ENCODE measurements at places on chromosomes 5 and 9. TPM values are rescaled to one million over a fixed set of nuclear protein-coding genes. Genes with fewer than 3 reads are reported as not detected.
A peak's percentile ranks its signal among the peaks of the same experiment; 100 is the strongest.

GRCh38 chr9:98517761-98518160 lies 191.0 kb downstream of the GABBR2 start:
- no peak overlapping the region for H3K4me3 ChIP-seq
- H3K27me3 ChIP-seq: no peaks in the 10 kb centered on the region
- no peaks in the 10 kb centered on the region for H3K4me1 ChIP-seq
- no peak overlapping the region for H3K27ac ChIP-seq
- no peak for DNase-seq

GRCh38 chr5:154115291-154115690 lies 75.2 kb upstream of the GALNT10 start:
- H3K4me3 ChIP-seq: no peak overlapping the region
- no peaks in the 10 kb centered on the region for H3K4me1 ChIP-seq
- no peak for DNase-seq
- H3K27ac ChIP-seq: no peak overlapping the region

DBH gene
- total RNA-seq: not detected

DNA sequence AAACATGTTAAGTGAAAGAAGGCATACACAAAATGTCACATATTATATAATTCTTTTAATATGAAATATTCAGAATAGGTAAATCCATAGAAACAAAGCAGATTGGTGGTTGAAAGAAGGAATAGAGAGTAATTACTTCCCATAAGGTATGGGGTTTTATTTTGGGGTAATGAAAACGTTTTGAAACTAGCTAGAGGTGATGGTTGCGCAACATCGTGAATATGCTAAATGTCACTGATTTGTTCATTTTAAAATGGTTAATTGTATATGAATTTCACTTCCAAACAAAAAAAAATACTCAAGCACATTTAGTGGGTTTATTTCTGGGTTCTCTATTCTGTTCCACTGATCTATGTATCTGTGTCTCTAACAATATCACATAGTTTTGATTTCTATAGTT lies 12.0 kb upstream of the FSTL4 start:
- H3K27me3 ChIP-seq: peaks cover 14% of the 10 kb centered on the region
- H3K4me3 ChIP-seq: no peak overlapping the region
- H3K27ac ChIP-seq: no peak overlapping the region
- H3K36me3 ChIP-seq: no peaks in the 10 kb centered on the region

SAPCD2 gene
- 3.7 TPM for total RNA-seq

PCDHGA10 gene
- 4.0 TPM for total RNA-seq

DNA sequence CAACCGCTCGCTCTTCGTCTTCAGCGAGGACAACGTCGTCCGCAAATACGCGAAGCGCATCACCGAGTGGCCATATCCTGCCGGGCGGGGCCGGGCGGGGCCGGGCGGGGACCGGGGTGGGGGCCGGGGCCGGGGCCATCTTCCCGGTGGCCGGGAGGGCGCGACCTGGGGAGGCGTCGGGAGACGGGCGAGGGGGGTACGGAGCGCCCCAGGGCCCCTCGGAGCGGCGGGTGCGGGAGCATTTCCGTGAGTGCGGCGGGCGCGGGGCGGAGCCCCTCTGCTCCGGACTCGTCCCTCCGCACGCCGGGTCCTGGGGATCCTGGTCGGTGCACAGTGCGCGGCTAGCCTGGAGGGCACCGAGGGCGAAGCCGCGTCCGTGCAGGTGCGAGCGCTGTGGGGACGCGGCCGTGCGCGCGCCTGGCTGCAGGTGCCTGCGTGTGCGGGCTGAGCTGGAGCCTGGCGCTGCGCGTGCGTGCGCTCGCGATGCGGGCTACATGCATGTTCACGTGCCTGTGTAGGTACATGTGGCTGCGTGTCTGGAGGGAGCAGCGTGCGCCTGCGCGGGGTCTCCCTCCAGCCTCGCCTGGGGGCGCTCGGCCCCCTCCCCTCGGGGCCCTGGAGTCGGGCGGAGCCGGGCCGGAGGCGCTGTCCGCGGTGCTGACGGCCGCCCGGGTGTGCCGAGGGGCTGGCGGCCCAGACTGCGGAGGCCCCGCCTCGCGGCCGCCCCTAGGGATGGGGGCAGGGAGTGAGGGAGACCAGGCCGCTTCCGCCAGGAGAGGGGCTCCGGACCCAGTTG lies 762 bp downstream of the CACNA1B start:
- no peak for DNase-seq
- no peaks in the 10 kb centered on the region for H3K36me3 ChIP-seq
- no peak overlapping the region for H3K27ac ChIP-seq
- no peak overlapping the region for H3K4me3 ChIP-seq

GRCh38 chr5:38556599-38557307 lies at the start of gene LIFR:
LIFR (minus strand) TSS chr5:38556646; CDS start chr5:38530647, 25,999 bp downstream.
- H3K36me3 ChIP-seq: no peaks in the 10 kb centered on the region
- H3K4me1 ChIP-seq: no peaks in the 10 kb centered on the region
- peak; percentile 51 for DNase-seq
- H3K27me3 ChIP-seq: peaks cover 58% of the 10 kb centered on the region

- no peaks in the 10 kb centered on the region for H3K27me3 ChIP-seq
- DNase-seq: peak; percentile 86
- peak within 1 kb of the TSS; percentile 60 for H3K4me3 ChIP-seq
- peak within 1 kb of the TSS; percentile 93 for H3K27ac ChIP-seq
- H3K36me3 ChIP-seq: no peaks in the 10 kb centered on the region
- peaks cover 56% of the 10 kb centered on the region for H3K4me1 ChIP-seq
Measured at GRCh38 chr5:95822542-95823181, at the start of gene GLRX. GLRX (minus strand) TSS chr5:95822726; CDS start chr5:95822662, 64 bp downstream.

DNA sequence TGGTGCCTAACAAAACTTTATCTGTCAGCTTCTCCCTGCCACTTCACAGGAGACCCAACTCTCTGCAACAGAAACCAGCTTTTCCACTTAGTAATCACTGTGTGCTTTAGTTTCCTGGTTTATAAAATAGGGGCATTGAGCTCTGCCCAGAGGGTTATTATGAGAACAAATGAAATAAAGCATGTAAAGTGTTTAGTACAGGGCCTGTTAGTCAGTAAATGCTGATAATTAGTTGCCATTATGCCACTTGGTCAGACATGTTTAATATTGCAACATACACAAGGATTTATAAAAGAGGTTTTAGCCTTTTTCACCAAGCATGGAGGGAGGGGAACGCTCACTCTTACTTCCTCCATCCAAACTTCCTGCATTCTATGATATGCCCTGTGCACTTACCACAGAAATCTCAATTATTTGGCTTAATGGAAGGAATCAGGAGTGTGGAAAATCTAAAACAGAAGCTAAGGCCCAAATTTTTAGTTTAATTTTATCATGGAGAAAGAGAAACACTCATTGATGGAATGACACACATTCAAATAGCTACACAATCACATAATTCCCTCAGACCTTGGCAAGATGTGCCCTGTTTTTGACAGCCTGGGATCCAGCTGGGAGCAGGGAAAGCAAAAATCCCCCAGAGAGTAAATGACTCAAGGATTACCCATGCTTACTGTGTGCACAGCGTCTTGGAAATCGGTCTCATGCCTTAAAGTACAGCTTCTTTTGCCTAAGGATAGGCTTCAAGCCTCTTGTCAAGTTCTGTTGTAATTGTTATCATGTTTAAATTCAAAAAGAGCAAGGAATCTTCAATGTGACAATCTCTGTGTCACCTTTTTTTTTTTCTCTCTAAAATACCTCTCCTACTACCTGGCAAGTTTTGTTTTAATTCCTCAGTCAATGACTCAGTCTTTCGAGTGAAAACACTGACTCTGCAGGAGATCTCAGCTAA lies 34.0 kb downstream of the ZNF474 start:
- H3K27me3 ChIP-seq: no peaks in the 10 kb centered on the region
- peak overlapping the region; percentile 17 for H3K27ac ChIP-seq
- H3K36me3 ChIP-seq: no peaks in the 10 kb centered on the region
- no peak overlapping the region for H3K4me3 ChIP-seq
- no peak for DNase-seq
- H3K4me1 ChIP-seq: peaks cover 6% of the 10 kb centered on the region

SLC25A48 gene
- 1.8 TPM for total RNA-seq

GRCh38 chr9:4574657-4575243 lies 84.5 kb downstream of the SLC1A1 start:
- no peaks in the 10 kb centered on the region for H3K4me1 ChIP-seq
- H3K4me3 ChIP-seq: no peak overlapping the region
- H3K27ac ChIP-seq: no peak overlapping the region
- H3K36me3 ChIP-seq: no peaks in the 10 kb centered on the region
- no peaks in the 10 kb centered on the region for H3K27me3 ChIP-seq

DNA sequence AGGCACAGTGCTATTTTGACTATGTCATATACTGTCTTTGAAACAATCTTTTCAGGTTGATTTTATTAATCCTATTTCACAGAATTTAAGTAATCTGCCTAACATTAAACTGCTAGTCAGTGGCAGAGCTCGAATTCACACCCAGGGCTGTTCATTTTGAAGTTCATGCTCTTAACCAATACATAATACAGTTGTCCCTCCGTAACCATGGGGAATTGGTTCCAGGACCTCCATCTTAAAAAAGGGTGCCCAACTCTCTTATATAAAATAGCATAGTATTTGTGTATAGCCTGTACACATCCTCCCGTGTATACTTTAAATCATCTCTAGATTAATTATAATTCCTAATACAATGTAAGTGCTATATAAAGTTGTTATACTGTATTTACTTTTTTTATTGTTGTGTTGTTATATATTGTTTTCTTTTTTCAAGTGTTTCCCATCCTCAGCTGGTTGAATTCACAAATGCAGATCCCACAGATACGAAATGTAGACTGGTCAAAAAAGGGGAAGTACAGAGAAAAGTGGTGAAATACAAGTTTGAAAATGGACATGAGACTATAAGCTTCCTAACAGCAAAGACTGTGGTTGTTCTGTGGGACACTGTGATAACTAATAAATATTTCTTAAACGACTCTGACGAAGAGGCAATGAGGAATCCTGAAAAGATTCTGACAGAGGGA lies 18.3 kb downstream of the RFX3 start:
- H3K36me3 ChIP-seq: no peaks in the 10 kb centered on the region
- peaks cover 22% of the 10 kb centered on the region for H3K4me1 ChIP-seq
- no peak overlapping the region for H3K4me3 ChIP-seq
- H3K27me3 ChIP-seq: no peaks in the 10 kb centered on the region
- no peak for DNase-seq

DNA sequence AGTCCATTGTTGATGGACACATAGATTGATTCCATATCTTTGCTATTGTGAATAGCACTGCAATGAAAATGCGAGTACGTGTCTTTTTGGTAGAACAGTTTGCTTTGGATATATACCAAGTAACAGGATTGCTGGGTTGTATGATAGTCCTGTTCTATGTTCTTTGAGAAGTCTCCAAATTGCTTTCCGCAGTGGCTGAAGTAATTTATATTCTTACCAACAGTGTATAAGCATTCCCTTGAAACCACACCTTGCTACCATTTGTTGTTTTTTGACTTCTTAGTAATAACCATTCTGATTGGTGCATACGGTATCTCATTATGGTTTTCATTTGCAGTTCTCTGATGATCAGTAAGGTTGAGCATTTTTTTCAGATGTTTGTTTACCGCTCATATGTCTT lies 792.9 kb downstream of the PTPRD start:
- no peaks in the 10 kb centered on the region for H3K36me3 ChIP-seq
- H3K4me1 ChIP-seq: no peaks in the 10 kb centered on the region
- H3K4me3 ChIP-seq: no peak overlapping the region
- H3K27me3 ChIP-seq: no peaks in the 10 kb centered on the region

GRCh38 chr5:171684169-171684568 lies 101.4 kb upstream of the SMIM23 start:
- no peaks in the 10 kb centered on the region for H3K36me3 ChIP-seq
- no peaks in the 10 kb centered on the region for H3K4me1 ChIP-seq
- DNase-seq: no peak
- H3K4me3 ChIP-seq: no peak overlapping the region
- H3K27ac ChIP-seq: no peak overlapping the region

IFNA6 gene
- total RNA-seq: not detected

BRINP1 gene
- not detected for total RNA-seq

GRCh38 chr9:98318834-98319478 lies 63.5 kb upstream of the TBC1D2 start:
- no peaks in the 10 kb centered on the region for H3K27me3 ChIP-seq
- no peak overlapping the region for H3K27ac ChIP-seq
- H3K36me3 ChIP-seq: no peaks in the 10 kb centered on the region
- no peak for DNase-seq
- H3K4me1 ChIP-seq: no peaks in the 10 kb centered on the region
- H3K4me3 ChIP-seq: no peak overlapping the region

DNA sequence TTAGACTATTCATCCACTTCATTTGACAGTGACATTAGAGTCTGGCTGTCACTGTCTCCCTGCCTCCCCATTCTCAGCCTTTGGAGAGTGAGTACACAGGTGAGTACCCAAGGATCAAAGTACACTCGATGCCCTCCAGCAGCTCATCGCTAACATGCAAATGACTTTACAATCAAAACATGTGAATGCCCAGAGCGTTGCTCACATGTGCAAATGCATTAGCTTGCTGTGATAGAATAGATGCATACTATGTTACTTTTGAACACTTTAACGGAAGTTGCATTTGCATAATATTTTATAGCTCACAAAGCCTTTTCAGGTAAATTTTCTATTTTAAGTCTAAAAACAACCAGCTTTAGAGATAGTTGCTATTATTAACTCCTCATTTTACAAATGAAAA lies 107.6 kb downstream of the SYK start:
- H3K4me1 ChIP-seq: no peaks in the 10 kb centered on the region
- no peak overlapping the region for H3K4me3 ChIP-seq
- H3K27ac ChIP-seq: no peak overlapping the region
- no peaks in the 10 kb centered on the region for H3K36me3 ChIP-seq
- no peak for DNase-seq

- peak; percentile 75 for DNase-seq
- no peaks in the 10 kb centered on the region for H3K27me3 ChIP-seq
- peaks cover 72% of the 10 kb centered on the region for H3K4me1 ChIP-seq
- no peaks in the 10 kb centered on the region for H3K36me3 ChIP-seq
Measured at GRCh38 chr9:121744002-121744686, 92.7 kb downstream of the DAB2IP start.

INSL4 gene
- not detected for total RNA-seq

CCDC183 gene
- 25.2 TPM for total RNA-seq

CARTPT gene
- total RNA-seq: 41.9 TPM

DNA sequence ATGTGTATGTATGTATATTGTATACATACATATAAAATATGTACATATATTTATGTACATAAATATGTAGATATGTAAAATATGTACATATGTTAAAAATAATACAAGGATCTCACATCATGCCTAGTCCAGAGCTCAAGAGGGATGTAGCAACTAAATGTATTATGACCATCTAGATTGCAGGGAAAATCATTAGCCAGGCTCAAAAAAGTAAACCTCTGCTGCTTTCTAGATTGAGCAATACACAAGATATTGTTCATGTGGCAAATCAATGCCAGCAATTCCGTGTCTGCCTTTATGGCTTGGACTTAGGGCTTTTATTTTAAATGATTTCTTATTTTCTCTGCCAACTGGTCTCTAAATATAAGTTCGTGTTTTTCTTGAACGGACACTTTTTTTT lies 65.2 kb downstream of the RAI14 start:
- no peaks in the 10 kb centered on the region for H3K4me1 ChIP-seq
- no peak for DNase-seq
- no peaks in the 10 kb centered on the region for H3K36me3 ChIP-seq
- no peaks in the 10 kb centered on the region for H3K27me3 ChIP-seq
- no peak overlapping the region for H3K4me3 ChIP-seq
